ENCODE measurements at places on chromosomes 16 and 17. TPM values are rescaled to one million over a fixed set of nuclear protein-coding genes. Genes with fewer than 3 reads are reported as not detected.

Gene TBC1D28
- not detected for total RNA-seq

Gene CPHXL2
- total RNA-seq, result not detected

Gene ITGB4
- 148 TPM for total RNA-seq

Gene NPIPB6
- total RNA-seq, result 1.6 TPM

Gene SMYD4
- total RNA-seq, result 10.1 TPM

Gene DLX3
- total RNA-seq, result 0.08 TPM

Gene TNFRSF13B
- total RNA-seq, result not detected

Gene DRC7
- not detected for total RNA-seq

Gene TSPOAP1
- total RNA-seq, result not detected

Gene FASN
- total RNA-seq, result 150 TPM

Gene OR4D1
- 0.02 TPM for total RNA-seq

Gene CUEDC1
- total RNA-seq, result 56.9 TPM

Gene ARSG
- 1.9 TPM for total RNA-seq

Gene PLCG2
- 4.2 TPM for total RNA-seq
